ENCODE measurements at places on chromosomes 3 and 15.

DNA sequence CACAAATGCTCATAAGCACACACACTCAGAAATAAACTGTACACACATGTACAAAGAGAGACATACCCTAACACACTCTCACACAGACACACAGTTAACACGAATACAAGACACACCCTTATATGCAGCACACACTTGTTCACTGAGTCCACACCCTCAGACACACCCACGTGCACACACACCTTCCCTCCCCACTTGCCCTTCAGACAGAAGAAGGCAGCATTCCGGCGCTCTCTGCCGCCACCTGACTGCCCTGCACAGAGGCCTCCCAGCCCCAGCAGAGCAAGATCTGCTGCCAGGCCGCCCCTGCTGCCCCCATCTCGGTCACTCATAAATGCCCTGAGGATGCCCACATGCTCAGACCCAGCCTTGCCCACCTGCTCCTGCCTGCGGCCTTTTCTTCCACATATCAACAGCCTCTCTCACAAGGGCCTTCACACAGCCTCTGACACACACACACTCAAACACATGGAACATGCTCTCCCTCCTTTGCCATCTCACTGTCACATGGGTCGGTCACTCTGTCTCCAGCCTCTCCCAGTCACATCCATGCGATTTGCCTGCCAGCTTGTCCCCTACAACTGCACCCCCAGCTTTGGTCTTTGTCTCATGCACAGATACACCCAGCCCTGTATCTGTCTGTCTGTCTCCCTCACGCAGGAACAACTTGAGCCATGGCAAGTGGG lies 71.1 kb downstream of the EPHB3 start:
- no peak for DNase-seq

- DNase-seq: no peak
Observed at GRCh38 chr3:129001101-129001805, at the start of gene EFCC1. Gene EFCC1, plus strand, starts transcription at chr3:129001304. Its CDS starts 325 bp downstream, at chr3:129001629.

GRCh38 chr15:81176291-81176893 lies 20.3 kb upstream of the IL16 start:
- no peak for DNase-seq

- no peak for DNase-seq
Observed at GRCh38 chr3:128503164-128503651, 10.2 kb upstream of the GATA2 start.

DNA sequence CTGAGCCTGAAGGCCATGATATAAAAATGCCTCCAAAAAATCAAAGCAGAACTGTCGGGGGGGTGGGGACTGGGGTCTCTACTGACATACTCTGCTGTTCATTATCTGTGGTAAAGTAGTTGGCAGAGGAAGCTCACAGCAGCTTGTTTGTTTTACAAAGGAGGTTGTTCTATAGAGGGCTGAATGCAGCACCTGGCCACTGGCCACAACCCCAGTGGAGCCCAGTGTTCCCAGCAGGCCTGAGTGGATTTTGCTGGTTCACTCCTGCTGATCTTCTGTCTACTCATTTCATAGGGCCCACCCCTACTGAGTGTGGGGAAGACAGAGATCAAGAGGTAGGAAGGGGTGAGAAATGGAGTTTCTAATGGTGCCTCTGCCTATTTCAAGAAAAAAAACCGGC lies 125.5 kb downstream of the DIPK2A start:
- no peak for DNase-seq

GRCh38 chr3:39343760-39344159 lies 14.3 kb downstream of the CCR8 start:
- no peak for DNase-seq

GRCh38 chr15:42919799-42920518 lies 619 bp downstream of the TTBK2 start:
- no peak for DNase-seq

DNA sequence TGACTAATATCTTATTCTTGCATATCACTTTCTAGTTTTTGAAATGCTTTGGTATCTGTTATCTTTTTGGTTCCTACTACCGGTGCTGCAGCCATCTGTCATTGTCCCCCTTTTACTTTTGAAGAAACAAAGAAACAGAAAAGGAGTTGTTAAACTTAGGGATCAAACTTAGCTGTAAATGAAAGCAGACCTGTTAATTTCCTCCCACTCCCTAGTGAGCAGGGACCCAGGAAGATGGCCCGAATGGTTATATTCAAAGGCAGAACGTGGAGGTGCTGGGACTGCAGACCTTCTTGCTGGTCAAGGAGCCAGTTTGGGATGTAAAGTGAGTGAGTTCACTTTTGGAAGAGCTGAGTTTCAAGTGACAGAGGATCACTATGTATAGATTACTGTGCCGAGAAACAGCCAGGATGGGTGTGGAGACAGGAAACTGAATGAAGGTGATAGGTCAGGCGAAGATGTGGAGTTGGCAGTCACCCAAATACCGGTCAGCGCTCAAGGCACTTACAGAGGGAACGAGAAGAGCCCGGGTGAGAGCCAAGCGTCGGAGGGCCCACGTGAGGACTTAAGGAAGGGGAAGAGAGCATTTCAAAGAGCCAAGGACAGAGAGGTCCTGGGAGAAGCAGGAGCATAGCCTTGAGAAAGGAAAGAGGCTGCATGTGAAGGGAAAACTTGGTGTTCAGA lies 20.1 kb downstream of the KBTBD8 start:
- DNase-seq: no peak

DNA sequence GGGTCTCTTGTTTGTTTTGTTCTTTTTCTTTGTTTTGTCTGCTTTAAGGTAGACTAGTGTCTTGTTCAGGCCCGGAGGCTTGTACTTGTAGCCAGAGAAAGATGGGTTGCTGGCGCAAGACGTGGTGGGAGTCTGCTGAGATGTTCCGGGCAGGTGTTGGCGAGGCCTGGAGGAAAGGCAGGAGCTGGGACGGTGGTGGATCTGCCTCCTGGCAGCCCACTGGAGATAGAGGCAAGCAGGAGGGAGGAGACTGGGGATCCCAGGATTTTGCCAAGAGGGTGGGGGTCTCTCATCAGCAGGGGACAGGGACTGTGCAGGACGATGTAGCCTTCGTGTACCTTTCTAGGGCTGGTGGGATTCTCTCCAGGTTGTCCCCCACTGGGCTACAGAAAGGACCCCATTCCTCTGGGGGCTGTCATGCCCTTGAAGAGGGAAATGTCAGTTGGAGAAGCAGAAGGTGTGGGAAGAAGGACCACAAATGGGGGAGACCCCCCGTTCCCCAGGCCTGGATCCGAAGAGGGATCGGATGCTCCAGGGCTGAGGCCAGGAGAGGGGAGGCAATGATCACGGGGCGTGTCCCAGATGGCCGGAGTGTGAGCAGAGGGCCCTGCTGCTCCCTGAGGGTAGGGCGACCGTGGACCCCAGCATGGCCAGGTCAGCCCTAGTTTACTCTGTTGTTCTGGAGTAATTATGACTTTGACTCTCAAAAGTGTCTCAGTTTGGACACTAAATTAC lies 7.0 kb downstream of the CHAC1 start:
- DNase-seq: no peak

- no peak for DNase-seq
Observed at GRCh38 chr3:45861043-45861719, 19.3 kb upstream of the LZTFL1 start.

- no peak for DNase-seq
Observed at GRCh38 chr15:70509282-70509662, 254.1 kb downstream of the UACA start.

DNA sequence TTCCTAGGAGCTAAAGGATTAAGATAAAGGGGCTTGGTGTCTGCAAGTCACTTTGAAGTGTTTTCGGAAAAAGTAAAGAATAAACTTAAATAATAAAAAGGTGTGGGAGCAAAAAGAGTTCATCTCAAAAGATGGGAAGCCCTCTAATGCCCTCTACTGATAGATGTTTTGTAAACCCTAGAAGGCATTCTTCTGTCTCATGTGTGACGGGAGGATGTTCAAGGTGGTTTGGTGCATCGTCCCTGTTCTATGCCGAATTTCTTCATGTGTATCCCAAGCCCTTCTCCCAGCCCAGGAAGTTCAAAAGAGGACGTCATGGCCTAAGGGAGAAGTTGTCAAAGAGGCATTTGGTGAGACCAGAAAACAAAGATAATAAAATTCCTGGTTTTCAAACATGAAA lies 37.2 kb downstream of the CCK start:
- DNase-seq: no peak

DNA sequence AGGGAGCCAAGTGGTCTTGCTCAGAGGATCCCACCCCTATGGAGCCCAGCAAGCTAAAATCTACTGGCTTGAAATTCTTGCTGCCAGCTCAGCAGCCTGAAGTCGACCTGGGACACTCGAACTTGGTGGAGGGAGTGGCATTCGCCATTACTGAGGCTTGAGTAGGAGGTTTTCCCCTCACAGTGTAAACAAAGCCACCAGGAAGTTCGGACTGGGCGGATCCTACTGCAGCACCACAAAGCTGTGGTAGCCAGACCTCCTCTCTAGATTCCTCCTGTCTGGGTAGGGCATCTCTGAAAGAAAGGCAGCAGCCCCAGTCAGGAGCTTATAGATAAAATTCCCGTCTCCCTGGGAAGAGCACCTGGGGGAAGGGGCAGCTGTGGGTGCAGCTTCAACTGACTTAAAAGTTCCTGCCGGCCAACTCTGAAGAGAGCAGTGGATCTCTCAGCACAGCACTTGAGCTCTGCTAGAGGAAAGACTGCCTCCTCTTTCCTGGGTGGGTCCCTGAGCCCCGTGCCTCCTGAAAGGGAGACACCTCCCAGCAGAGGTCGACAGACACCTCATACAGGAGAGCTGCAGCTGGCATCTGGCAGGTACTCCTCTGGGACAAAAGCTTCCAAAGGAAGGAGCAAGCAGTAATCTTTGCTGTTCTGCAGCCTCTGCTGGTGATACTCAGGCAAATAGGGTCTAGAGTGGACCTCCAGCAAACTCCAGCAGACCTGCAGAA lies 576.3 kb upstream of the NECTIN3 start:
- no peak for DNase-seq

GRCh38 chr15:101014921-101015841 lies 96.0 kb downstream of the LRRK1 start:
- DNase-seq: no peak

GRCh38 chr3:50226888-50227389 lies 9.1 kb upstream of the GNAI2 start:
- no peak for DNase-seq

DNA sequence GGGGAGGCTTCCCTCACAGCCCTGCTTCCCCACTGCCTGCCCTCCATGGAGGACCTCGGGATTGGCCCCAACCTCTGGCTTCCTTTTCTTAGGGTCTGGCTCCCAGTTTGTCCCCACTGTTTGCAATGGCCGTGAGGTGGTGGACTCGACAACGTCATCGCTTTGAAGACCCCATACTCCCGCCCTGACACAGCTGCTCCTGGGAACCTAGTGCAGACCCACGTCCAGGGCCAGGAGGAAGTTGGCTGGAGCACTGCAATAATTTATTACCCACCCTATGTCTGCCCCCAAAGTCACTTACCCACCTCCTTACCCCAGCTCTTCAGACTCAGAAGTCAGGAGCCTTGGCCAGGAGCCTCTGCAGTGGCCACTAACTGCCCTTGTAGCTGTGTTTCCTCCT lies 11.1 kb downstream of the GRM2 start:
- no peak for DNase-seq

- no peak for DNase-seq
Observed at GRCh38 chr3:115982629-115983028, 359.3 kb downstream of the GAP43 start.

DNA sequence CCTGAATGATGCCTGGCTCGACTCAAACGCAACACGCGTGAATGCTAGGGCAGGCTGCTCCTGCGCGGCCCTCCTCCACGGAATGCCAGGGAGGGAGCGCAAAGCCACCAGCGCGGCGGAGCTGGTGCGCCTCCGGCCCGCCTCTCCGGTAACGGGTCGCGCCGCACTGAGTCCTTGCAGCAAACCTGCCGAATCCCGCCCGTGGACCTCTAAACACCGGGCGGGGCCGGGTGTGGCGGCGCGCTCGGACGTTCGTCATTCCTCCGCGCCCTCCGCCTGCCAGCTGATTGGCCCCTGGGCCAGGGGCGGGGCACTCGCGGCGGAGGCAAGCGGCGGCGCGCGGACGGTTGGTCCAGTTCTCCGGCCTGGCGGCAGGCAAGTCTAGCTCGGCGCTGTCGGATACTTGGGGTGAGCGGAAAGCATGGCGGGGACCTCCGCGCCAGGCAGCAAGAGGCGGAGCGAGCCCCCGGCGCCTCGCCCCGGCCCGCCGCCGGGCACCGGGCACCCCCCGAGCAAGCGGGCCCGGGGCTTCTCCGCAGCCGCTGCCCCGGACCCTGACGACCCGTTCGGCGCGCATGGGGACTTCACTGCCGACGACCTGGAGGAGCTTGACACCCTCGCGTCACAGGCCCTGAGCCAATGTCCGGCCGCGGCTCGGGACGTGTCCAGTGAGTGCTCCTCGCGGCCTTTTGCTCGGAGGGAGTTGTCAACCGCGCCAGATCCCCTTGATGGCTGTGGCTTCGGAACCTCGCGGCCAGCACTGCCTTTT lies at the start of gene ATRIP:
TSS of gene ATRIP (plus strand) at position 313 of the 769 bp plus-strand sequence. CDS start at position 422, 109 bp downstream.
- peak; percentile 55 for DNase-seq
